Forelimb muscle (tissue), 1 donor: ENCODE measurements at places on chromosomes 16 and 17. TPM values are rescaled to one million over a fixed set of nuclear protein-coding genes. Genes with fewer than 3 reads are reported as not detected.

The CD68 gene
- polyA plus RNA-seq = 25.6 TPM

The TNK1 gene
- polyA plus RNA-seq = 0.71 TPM

The OTOP2 gene
- polyA plus RNA-seq = not detected

The CCL1 gene
- not detected for polyA plus RNA-seq

The HIC1 gene
- polyA plus RNA-seq = 34.5 TPM

The LPO gene
- polyA plus RNA-seq = 0.19 TPM

The CIBAR2 gene
- not detected for polyA plus RNA-seq

The GRIN2A gene
- polyA plus RNA-seq = 0.23 TPM

DNA sequence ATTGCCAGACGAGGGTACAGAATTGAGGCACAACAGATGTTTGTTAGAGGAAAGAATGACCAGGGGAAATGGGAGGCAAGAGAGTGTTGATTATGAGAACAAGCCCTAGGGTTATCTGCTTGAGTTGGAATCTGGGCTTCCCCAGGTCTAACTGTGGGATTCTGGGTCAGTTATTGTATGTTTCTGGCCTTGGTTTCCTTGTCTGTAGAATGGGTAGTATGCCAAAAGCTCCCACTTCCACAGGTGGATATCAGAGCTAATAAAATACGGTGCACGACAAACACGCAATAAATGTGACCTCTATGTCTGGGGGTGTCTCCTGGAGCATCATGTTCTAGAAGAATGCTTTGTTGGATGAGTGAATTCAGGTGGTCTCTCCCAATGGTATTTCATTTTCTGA lies 517 bp downstream of the TMC5 start:
- DNase-seq = no peak

GRCh38 chr17:57811638-57812280 lies 38.1 kb downstream of the MRPS23 start:
- DNase-seq = no peak

- no peak for DNase-seq
These were observed 31.2 kb downstream of the TMEM238L start for GRCh38 chr17:10772425-10773380.

GRCh38 chr17:3602499-3602898 lies 6.7 kb downstream of the TRPV1 start:
- DNase-seq = no peak

- no peak for DNase-seq
These were observed 169.8 kb downstream of the ABCC12 start for GRCh38 chr16:47986031-47986430.

DNA sequence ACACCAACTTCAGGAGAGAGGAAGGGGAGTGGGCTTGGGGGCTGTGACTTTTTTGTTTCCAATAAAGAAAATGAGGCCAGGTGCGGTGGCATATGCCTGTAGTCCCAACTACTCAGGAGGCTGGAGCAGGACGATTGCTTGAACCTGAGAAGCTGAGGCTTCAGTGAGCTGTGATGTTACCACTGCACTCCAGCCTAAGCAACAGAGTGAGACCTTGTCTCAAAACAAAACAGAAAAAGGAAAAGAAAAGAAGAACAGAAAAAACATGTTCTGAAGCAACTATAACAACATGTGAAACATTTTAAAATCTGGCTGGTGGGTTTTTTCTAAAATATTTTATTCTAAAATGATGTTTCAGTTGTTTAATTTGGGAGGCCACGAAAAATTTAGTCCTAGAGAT lies 554.0 kb upstream of the ZFHX3 start:
- no peak for DNase-seq

DNA sequence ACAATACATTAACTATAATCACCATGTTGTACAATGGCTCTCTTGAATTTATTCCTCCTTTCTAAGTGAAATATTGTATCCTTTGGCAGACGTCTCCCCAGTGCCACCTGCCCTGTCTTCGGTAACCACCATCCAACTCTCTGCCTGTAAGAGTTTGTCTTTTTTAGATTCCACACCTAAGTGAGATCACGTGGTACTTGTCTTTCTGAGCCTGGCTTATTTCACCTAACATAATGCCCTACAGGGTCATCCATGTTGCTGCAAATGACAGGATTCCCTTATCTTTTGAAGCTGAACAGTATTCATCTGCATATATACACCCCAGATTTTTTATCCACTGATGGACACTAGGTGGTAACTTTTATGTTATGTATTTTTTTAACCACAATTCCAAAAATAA lies 24.2 kb downstream of the ORC6 start:
- DNase-seq = no peak

DNA sequence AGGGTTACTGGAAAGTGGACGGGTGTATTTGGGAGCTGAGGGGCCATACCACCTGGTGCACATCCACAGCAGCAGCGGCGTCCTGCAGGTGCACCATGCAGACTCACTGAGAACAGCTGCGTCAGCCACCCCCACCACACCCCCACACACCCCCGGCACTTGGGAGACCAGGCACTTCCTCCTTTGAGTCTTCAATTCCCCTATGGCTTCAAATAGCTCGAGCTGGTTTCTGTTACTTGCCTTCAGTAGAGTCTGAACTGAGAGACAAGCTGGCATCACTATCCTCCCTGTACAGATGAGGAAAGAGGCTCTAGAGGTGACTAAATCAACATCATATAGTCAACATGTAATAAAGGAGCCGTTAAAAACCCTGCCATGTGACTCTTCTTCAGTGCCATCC lies 15.4 kb downstream of the CUEDC1 start:
- no peak for DNase-seq

DNA sequence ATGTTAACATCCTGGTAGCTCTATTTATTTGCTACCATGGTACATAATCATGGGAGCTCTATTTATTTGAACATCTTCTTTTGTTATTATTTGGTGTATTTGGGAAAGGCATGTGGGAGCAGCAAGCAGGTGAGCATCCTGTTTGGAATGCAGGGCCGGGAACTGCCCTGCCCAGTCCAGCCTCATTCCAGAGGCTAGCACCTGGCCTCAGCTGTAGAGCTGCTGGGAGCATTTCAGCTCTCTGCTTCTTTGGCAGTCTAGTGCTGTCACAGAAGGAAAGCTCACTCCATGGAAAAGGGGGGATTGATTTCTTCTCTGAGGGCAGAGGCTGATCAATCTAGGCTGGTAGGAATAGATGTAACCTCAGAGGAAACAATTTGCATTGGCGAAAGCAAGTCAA lies 112.5 kb downstream of the WWOX start:
- DNase-seq = no peak

DNA sequence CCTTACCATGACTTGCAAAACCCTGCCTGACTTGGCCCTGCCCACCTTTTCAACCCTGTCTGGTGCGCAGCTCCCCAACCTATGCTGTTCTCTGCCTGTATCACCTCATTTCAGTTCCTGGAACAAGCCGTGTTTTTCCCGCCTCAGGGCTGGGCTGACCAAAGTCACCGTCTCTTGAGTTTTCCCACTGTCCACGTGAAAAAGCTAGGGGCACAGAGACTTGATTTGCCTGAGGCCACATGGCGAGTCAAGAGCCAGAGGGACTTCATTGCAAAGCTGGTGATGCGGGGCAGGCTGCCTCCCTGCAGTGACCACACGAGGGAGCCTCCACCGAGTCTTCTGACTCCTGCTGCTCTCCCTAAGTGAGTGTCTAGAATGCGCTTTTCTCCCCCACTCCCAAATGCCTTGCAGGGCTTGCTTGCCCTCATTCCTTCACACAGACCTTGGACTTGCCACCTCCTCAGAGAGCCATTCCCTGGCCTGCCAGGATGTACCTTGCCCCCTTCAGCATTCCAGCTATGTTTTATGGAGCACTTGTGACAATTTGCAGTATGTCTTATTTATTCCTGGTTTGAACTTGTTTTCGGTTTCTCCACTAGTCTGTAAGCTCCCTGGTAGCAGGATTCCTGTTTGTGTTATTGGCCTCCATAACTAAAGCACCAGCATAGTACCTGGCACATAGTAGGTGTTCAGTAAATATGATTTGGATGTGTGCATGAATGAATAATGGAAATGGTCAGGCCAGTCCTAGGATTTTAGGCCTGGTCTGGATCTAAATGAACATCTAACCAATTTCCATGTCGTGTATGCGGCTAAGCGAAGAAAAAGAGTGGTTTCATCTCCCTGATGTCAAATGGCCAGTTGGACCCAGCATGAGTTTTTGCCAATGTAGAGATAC lies 252.3 kb downstream of the SNX29 start:
- no peak for DNase-seq

DNA sequence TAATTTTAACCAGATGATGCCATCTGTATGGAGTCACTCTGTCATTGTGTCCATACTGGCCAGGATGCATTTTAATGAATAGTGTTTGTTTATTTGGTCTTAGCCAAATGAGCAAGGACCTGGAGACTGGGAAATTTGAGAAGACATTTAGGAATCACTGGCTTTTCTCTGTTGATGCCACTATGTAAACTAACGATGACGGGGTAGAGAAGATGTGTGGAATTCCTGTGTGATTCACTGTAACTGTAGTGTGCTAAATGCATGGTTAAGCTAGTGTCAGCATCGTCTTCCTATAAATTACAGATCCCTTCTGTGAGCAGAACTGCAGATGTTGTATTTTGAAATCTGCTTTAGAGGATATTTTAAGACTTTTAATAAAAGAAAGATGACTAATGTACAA lies 66.6 kb downstream of the NOS2 start:
- no peak for DNase-seq

- DNase-seq = no peak
These were observed 96.6 kb downstream of the SPECC1 start for GRCh38 chr17:20105539-20106280.

DNA sequence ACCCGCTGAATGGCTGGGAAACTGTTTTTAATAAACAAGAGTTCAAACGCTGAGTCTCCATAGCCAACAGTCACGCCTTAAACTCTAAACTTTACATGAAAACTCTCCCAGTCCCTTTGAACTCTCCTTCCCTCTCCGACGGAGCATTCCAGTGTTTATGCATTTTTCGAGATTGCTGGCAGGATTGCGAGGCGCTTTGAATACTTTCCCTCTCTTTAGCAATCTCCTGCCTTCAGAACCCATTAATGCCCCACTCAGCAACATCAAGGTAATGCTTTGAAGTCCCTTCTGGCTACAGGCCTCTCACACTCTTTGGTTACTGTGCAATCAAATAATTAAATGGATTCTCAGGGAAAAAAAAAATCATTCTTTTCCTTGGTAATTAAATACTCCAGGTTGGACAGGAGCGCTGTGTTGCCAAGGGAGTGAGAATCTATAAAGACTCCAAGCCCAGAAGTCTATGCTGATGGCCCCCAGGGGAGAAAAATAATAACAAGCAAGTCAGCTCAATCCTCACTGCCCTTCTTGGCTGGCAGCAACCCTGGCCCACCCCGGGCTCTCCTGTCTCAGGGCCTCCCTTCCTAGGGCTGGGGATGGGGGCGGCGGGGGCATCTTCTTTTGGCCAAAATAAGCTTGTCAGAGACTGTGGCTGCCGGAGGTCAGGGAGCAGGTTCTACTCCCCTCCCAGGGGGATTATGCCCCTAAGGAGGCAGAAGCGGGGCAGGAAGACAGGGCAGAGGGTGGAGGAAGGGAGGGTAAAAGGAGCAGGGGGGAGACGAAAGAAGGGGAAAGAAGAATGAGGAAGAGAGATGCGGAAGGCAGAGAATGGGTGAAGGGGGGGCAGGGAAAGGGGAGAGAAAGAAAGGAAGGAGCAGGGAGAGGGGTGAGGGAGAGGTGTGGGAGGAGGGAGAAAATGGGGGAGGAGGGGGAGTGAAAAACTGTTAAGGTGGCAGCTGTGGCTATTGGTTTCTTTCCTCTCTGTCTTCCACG lies 45.2 kb downstream of the AXIN2 start:
- DNase-seq = no peak

GRCh38 chr17:67443931-67444595 lies 67.0 kb downstream of the PITPNC1 start:
- DNase-seq = peak; percentile 46

DNA sequence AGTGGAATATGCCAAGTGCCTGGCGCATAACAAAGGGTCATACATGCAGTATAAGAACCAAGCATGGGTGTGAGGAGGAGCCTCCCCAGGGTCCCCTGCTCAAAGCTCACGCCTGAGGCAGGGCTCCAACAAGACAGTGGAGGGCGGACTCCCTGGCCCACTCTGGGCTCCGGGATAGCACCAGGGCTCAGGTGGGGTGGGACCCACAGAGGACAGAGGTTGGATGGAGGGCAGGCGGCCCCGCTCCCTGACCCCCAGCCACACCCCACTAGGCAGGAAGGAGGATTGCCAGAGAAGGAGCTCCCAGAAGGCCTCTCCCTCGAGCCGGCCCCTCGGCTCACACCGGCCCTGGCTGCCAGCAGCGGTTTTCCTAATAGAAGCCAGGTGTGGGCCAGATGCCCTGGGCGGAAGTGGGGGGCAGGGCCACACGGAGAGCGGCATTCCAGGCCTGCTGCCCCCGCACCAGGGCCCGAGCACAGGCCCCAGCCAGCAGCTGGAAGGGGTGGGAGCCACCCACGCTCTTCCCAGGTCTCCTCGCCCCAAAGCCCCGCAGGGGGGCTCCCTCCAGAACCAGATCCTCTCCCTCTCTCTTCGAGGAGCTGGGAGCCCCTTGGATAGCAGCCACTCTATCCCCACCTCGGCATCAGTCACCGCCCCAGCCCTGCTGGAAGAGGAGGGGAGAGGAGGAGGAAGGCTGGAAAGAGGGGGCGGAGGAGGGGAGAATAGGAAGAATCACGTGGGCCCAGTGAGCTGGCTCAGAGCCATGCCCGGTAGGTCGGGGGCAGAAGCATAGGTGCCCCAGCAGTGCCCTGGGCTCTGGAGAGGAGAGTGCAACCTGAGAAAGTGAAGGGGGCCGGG lies 21.0 kb downstream of the VASN start:
- no peak for DNase-seq
